ENCODE measurements at places on chromosomes 16 and 17.
A peak's percentile ranks its signal among the peaks of the same experiment; 100 is the strongest.

DNA sequence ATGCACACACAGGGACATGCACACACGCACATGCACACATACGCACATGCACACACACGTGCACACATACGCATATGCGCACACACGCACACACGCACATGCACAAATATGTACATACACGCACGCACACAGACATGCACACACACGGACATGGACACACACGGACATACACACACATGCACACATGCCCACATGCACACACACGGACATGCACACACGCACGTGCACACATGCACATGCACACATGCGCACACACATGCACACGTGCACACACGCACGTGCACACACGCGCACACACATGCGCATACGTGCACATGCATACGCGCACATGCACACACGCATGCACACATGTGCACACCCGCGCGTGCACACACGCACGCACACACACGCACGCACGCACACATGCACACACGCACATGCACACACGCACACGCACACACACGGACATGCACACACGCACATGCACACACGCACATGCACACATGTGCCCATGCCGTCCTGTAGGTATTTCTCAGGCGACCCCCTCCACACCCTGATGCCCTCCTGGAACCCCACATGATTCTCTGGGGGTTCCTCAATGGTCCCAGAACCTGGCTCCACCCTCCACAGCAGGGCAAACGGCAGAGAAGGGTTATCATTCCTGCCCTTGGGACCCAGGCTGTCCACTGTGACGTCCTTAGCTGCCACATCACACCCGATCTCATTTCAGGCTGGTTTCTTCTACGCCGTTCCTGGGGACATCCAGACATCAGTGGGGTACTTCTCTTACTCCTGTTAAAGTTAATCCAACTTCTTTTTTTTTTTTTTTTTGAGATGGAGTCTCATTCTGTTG is 9.6 kb upstream of the RBFOX3 start:
- no peak for DNase-seq

GRCh38 chr17:2502871-2503580 is 8.7 kb downstream of the METTL16 start:
- no peak for DNase-seq

- DNase-seq: peak; percentile 23
Observed at GRCh38 chr16:75319513-75320411, 68.3 kb upstream of the BCAR1 start.

DNA sequence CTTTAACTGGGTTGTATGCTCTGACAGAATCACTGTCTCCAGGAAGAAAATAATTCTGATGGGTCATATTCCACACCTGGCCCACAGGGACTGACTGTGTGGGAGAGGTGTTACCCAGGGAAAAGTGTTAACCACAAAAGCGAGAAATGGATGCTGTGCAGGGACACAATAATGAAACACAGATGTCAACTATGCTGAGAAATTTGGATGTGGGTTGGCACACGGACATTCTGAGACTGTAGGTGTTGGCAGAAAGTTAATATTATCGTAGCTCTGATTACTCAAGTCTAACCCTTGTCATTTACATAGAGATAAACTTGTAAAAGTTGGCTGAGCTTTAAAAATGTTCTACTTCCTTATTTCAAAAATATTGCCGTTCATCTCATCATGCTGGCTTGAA is 19.6 kb downstream of the TMC5 start:
- no peak for DNase-seq

- DNase-seq: no peak
Observed at GRCh38 chr16:8572919-8573724, 17.2 kb downstream of the TMEM114 start.

DNA sequence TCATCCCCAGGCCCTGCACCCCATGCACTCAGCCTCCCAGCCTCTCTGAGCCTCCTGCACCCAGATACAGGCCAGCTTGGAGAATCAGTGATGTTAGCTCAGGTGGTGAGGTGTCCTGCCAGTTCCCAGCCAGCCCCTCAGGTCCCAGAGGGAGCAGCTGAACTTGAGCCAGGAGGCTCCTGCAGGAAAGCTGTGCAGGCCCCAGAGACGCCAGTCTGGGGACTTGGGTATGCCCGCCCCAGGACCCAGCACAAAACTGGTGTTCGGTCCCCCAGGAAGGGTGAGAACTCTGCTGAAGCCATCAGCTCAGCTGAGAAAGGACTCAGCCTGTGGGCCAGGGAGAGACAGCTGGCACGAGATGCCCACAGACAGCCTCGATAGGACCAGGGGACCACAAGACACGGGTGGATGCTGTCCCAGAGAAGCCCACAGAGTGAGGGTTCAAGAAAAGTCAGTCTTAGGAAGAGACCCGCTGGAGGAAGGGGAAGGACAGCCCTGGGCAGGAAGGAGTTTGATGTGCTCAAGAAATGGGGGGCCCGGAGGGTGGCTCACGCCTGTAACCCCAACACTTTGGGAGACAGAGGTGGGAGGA is 11.0 kb downstream of the ENDOV start:
- no peak for DNase-seq

- DNase-seq: no peak
Observed at GRCh38 chr17:67322042-67322787, 44.2 kb downstream of the PSMD12 start.

GRCh38 chr16:67593701-67594100 is 31.4 kb downstream of the CTCF start:
- no peak for DNase-seq

- DNase-seq: no peak
Observed at GRCh38 chr16:22888791-22889190, 74.8 kb downstream of the HS3ST2 start.

DNA sequence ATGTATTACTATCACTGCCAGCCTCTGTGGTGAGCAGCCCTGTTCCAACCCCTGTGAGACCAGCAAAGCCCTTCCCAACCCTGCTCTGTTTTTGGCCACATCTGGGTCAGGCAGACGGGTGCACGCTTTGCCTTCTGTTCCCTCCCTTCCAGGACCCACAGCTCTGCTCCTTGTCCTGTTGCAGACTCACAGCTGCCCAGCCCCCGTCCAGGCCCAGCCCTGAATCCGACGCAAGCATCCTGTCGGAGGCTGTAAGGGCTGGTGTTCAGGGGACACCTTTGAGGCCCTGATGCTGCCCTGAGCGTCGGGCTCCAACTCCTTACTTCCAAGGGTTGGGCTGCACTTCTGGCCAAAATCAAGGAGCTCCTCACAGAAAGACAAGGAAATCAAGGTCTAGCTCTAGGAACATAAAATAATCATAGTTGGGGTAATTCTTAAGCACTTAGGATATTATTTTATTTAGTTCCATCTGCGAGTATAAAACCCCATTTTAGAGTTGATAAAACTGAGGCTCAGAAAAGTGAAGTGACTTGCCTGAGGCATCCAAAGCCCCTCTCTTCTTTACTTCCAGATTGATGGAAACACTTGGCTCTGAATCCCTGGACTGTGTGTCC is 14.3 kb upstream of the SRCIN1 start:
- no peak for DNase-seq

DNA sequence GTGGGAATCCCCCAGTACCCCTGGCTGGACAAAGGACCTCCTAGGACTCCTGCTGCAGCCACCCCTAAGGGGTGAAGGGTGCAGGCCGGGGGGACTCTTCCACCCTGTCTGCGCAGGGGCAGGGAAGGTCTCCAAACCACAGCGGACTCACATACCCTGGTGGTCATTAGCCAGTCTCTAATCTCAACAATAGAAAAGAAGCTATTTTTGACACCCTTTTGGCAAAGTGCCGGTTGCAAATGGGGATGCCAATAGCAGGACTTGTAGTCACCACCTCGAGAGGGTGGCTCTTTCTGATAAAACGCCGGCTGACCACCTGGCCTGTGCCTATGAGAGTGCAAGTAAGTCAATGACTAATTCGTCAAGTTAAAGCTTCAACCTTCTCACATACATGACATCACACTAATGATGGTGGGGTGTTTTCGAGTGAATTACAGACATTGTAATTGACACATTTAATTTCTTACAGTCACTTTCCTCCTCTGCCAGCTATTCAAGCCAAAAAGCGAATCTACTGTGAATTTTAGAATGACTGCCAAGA is 23.1 kb upstream of the DNAH17 start:
- DNase-seq: no peak

- no peak for DNase-seq
Observed at GRCh38 chr17:51724043-51724580, 434.4 kb downstream of the CA10 start.

DNA sequence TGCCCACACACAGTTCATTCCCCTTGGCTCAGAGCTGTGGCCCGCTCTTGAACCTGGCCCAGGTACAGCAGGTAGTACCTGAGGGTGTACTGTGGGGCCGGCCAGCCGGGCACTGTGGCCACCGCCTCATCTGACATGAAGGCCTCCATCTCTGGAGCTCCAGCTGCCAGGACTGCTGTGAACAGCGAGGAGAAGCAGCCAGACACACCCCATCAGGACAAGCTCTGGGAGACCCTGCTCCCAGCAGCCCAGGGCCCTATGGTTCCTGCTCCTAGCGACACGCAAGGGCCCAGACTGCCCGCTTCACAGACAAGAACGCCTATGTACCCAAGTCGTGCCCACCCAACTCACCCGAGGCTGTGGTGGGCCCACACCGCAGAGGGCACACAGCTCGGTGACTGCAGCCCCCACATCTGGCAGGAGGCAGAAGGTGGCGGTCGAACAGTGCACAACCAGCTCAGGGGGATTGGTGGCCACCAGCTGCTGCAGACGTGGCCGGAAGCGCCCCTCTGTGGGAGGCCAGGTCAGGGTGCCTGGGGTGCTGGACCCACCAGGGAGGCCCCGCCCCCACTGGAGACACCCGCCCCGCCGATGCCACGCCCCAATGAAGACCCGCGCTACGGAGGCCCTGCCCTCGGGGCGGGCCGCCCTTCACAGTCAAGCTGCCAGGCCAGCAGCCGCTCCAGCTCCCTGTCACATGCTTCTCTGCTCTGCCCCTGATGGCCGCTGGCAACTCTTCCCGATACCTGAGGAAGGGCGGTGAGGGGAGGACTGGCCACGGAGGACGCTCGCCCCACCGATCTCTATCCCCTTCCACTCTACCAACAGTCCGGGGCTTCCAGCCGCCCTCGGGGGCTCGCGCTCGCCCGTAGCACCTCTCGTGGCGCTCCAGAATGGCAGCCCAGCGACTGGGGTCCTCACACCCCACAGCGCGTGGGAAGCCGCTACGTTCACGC is 1.1 kb upstream of the STUB1 start:
- peak; percentile 31 for DNase-seq

DNA sequence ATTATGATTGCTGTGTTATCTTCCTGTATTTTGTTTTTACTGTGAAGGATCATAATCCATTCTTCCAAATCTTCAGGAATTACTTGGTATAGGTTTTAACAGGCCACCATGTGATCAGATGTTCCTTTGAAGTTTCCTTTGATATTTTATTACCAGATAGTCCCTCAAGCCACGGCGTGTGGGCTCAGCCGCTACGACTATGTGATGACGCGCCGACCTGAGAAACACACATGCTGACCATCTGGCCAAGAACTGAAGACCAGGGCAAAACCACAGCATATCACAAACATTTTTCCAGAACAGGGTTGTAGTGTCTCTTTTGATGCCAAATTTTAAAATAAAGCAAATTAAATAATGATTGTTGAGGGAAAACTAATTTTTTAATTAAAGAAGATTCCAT is 47.3 kb downstream of the ZCCHC14 start:
- no peak for DNase-seq

GRCh38 chr17:75683583-75683982 is 16.4 kb downstream of the SAP30BP start:
- no peak for DNase-seq

DNA sequence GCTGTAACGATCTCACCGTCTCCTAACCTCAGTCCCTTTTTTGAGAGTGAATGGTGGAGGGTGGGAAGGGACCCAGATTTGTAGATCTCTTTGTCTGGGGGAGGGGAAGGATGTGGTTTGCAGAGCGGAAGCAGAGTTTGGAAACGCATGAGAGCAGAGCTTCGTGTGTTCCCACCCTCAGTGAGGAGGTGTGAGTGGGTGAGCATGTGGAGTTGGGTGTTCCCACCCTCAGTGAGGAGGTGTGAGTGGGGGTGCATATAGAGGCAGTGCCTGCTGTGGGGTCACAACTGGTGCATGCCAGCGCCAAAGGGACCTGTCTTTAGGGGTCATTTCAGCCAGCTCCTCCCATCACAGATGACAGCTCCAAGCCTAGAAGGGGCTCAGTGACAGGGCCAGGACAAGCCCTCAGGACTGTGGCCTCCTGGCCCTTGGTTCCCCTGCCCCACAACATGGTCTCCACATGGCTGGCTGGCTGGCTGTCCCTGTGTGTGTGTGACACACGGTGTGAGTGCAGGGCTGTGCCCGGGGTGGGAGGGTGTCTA is 1.8 kb upstream of the CISD3 start:
- peak; percentile 89 for DNase-seq

GRCh38 chr17:8154608-8155155 is 2.5 kb upstream of the PER1 start:
- DNase-seq: no peak

- DNase-seq: peak; percentile 15
Observed at GRCh38 chr16:85369741-85370528, 243.2 kb upstream of the GSE1 start.

GRCh38 chr16:66900721-66901441 is 17.8 kb downstream of the CDH16 start:
- DNase-seq: no peak

DNA sequence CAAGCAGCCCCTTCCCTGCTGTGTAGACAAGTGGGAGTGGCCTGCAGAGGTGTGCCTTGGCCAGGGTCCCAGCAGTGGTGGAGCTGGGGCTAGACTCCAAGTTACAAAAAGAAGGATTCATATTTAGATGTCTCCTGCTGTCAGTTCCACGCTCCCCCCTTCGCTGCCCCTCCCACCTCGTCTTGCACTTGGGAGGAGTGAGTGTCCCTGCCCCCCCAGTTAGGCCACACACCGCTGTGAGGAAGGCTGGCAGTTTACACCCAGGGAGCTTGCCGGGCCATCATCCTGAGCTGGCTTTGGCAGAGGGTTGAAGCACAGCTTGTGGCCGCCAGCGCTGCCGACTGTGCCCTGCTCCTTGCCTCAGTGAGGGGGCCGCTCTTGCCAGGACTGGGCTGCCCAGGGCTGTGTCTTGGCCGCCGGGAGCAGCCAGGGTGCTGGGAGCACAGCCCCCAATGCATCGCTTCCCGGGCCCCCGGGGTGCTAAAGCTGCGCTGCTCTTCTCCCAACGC is 44.3 kb downstream of the ELAC2 start:
- no peak for DNase-seq

- no peak for DNase-seq
Observed at GRCh38 chr17:11608396-11608795, 10.1 kb downstream of the DNAH9 start.

DNA sequence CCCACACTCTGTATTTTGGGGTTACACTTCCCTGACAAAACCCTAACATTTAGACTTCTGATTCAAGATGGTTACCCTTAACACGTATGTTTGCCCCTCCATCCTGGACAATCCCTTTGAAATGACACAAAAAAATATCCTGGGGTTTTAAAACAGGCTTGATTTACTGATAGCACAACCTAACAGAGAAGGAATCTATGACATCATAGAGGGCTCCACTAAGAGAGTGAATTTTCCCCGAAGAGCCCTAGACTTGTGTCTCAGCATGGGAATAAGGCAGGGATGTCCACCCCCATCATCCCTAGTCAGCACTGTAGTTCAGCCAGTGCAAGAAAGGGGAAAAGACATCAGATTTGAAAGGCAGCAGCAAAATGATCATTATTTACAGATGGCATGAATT is 15.8 kb upstream of the SRCIN1 start:
- DNase-seq: no peak
